ENCODE measurements at places on chromosomes 1 and 21.

GRCh38 chr1:154714638-154715037 lies 106.7 kb upstream of the ADAR start:
- no peak for DNase-seq

DNA sequence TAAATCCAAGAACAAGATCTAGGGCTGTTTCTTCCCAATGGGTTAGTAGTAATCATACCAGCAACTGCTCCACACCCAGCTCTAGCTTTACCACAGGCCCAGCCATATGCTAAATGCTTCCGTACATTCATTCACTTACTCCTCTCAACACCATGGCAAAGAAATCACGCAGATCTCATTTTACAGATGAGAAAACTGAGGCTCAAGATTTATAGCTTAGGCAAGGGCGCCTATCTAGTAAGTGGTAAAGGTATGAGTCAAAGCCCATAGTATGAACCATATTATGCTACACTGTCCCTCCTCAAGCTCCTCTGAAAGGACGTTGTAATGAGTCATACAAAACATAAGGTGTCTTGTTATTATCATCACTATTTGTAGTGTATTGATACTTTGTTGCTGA lies 82.2 kb downstream of the NIBAN1 start:
- no peak for DNase-seq

DNA sequence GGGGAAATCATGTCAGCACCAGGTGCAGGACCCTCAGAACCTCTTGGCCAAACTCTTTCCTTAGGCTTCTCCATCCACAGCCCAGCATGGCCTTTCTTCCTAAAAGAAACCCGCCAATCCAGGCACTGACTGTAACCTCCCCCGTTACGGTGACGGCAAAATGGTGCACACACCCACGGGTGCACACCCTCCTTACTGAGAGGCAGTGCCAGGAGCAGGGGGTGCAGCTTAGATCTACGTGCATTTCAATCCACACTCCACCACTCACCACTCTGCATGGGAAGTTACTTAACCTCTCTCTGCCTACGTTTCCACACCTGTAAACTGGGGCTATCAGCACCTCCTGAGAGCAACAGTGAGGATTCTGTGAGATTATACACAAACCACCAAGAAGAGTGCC lies 31.0 kb downstream of the SUSD4 start:
- DNase-seq: no peak

- DNase-seq: no peak
Measured at GRCh38 chr1:66331658-66332547, 202.1 kb upstream of the SGIP1 start.

GRCh38 chr1:43220905-43221778 lies 48.6 kb upstream of the TMEM125 start:
- no peak for DNase-seq

DNA sequence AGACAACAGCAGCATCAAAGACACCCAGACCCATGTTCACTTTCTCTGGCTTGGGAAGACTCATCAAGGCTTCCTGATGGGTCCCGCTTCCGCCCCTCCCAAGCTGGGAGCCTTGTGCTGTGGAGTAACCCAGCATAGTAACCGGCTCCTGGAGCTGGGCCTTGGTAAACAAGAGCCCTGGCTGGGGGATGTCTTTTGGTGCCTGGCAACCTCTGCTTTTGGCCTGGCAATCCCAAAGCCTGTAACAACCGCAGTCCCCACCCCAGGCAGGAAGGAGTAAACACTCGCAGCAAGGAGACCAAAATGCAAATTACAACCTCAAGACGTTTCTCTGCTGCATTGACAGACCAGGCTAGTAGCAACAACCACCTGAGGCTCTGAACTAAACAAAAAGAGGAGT lies 16.9 kb upstream of the THRAP3 start:
- no peak for DNase-seq

DNA sequence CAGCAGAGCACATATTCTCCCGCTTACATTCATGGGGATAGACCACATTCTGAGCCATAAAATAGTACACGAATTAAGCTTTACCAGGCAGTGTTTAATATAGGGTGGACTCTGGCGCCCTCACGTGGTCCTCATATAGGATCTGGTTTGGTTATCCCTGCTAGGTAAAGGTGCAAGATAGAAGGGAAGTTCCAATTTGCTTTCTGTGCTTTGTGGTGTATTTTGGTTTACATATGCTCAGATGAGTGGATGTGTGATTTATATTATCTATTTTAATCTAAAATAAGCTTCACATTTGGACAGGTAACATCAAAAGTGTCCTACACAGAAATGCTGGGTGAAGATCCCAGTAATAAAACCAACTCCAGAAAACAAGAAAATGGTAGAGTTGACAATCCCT lies 3.6 kb downstream of the CR1 start:
- peak; percentile 18 for DNase-seq

DNA sequence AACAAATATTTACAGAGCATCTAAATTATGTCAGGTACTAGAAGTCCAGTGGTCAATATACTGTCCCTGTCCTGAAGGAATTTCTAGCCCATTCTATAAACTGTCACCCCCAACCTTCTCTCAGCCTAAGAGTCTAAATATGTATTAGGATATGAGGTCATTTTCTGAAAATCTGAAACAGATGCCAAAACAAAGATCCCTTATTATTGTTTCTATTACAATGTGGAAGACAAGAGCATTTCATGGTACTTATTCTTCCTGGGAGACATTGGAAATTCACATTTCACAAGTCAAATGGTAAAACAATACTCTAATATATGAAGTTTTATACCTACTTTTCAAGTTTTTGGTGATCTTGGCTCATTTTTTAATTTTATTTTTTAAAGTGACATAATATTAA lies 2.6 kb downstream of the CLCA1 start:
- DNase-seq: no peak

GRCh38 chr1:86150553-86151055 lies 6.0 kb downstream of the COL24A1 start:
- no peak for DNase-seq

DNA sequence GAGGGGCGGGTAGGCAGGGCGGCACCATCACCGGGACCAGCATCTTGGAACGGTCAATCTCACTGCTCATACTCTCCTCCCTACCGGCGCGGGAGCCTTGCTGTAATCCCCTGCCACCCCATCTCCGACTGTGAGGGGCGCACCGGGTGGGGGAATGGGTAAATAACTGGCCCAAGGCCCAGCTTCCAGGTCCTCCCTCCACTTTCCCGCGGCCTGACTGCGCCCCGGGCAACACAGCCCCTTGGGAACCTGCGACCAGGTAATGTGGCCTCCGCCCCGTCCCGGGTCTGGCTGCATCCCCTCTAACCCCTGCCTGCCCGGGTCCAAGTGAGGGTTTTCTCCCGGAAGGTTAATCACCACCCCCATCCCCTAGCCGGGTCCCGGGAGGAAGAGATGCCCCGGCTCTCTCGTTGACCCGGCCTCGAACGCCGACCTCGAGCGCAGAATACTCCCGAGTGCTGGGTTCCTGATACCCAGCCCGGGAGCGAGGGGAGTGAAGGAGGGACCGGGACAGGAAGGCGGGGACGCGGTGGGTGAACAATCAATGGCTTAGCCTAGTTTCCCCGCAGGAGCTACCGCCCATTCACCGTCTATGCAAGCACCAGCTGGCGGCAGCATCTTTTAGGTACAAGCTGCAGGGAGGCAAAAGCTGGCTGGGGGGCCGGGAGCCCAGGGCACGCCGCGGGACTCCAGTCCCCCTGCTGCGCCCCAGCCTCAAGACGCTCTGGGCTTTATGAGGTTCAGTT lies 5.9 kb upstream of the LHX9 start:
- DNase-seq: no peak

DNA sequence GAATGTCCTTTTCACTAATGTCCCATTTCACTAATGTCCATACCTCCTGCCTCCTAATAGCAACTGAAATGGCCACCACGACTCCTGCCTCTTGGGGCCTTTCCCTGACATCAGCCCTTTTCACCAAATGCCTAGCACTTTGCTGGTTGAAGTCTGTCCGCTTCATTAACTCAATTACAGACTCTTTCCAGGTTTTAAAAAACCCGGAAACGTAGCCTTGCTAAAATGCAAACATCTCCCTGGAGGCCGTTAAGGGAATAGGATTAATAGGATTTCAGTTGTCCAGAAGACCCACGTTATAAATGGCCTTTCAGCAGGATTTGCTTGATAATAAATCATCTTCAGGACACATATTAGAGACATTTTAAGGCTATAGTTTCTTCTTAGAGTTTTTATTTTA lies 25.7 kb upstream of the ERO1B start:
- no peak for DNase-seq

DNA sequence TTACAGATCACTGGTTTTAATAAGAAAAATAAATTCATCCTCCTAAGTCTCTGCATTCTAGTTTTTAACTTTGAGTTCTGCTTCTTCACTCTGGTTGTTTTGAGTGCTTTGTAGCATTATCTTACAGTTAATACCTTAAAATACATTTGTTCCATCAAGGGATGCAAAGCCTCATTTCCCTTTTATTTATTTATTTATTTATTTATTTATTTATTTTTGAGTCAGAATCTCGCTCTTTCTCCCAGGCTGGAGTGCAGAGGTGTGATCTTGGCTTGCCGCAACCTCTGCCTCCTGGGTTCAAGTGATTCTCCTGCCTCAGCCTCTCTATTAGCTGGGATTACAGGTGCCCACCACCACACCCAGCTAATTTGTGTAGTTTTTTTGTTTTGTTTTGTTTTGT lies 147.8 kb downstream of the ZNF326 start:
- DNase-seq: no peak

- DNase-seq: no peak
Measured at GRCh38 chr1:47399846-47400155, 16.3 kb upstream of the FOXE3 start.

DNA sequence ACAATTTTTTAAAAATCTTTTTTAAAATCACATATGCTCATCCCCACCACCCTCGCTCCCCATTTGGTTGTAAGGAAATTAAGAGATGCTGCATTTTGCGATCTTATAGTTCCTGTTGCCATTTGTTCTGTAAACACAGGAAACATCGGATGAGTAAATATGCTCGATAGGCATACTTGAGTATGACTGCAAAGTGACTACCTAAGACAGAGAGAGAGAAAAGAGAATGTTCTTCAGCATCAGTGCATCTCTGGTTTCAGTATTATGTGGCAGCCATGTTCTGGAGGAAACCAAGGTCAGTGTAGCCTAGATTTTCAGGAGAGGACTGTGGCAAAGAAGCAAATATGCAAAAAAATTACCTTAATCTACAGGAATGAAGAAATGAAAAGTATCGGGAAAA lies 265.5 kb upstream of the FMN2 start:
- no peak for DNase-seq

DNA sequence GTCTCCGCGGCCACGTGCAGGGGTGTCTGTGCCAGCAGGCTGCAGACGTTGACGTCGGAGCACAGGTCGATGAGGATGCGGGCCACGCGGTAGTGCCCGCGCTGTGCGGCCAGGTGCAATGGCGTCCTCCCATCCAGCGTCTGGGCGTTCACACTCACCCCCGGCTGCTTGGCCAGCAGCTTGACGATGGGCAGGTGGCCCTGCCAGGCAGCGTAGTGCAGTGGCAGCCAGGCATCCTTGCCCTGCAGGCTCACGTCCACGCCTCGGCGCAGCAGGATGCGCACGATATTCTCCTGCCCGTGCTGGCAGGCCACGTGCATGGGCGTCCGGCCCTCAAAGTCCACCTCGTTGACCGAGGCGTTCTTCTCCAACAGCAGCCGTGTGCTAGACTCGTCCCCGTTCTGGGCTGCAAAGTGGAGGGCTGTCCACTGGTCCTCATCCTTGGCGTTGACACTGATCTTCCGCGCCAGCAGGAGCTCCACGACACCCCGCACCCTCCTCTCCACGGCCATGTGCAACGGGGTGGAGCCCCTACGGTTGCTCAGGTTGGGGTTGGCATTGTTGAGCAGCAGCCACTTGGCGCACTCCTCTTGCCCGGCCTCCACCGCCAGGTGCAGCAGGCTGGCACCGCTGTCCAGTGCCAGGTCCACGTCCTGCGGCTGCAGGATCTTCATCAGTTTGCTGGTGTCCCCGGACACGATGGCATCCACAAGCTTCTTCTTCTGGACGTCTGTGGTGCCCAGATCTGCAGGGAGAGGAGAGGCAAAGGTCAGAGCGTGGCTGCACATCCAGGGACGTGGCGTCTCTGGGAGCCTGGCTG lies 25.4 kb downstream of the RIPK4 start:
- no peak for DNase-seq

DNA sequence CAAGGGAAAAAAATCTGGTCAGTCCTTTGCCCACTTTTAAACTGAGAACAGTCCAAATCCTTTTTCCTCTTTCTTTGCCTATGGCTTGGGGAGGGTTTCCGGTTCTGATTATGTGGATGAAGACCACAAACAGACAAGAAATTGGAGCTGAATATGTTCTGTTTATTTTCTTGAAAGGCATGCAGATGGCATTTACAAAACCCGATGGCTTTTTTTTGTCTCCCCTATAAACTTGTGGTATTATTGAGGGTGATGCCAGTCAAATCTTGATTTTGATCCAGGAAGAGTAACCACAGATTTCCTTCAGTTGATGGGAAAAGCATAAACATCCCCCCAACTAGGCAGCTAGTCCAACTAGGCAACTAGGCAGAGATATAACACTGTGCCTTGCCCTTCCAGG lies 38.9 kb downstream of the PLPP3 start:
- DNase-seq: no peak

DNA sequence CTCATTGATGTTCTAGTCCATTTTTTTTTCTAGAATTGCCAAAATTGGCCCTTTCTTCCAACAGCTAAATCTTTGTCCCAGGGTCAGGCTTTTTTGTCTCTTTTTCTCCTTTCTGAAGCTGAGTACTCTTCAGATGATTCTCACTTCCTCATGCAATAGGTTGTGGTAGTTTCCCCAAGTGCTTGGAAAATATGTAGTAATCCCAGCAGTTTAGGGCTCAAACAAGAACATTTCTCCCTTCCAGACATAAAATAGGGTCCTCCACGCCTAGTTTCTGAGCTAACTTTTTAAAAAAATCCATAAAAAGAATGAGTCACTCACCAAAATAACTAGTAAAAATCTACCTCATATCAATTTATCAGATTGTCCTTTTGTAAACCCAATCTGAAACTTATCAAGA lies 10.0 kb upstream of the MCOLN3 start:
- no peak for DNase-seq

GRCh38 chr1:44945967-44946366 lies 40.4 kb downstream of the EIF2B3 start:
- DNase-seq: no peak

GRCh38 chr1:32742956-32743355 lies 40.4 kb upstream of the SYNC start:
- DNase-seq: no peak

DNA sequence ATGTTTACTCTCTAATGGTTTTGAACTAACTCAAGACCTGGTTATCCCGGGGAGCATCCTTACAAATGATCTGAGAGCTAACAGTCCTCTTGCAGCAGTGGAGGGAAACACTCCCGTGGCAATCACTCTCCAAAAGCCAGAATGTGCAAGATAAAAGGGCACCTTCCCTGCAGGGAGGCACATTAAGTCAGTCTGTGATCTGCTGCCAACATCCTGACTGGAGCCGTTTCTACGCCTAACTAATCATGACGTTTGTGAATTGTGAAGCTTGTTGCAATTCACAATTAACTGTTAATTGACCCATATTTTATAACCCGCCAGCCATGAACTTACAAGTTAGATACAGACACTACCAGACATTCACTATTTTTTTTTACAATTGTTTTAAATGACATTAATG lies 52.1 kb upstream of the LGALS8 start:
- no peak for DNase-seq
